NAMALWA (cell line): ENCODE measurements at places on chromosomes 5 and 9.

DNA sequence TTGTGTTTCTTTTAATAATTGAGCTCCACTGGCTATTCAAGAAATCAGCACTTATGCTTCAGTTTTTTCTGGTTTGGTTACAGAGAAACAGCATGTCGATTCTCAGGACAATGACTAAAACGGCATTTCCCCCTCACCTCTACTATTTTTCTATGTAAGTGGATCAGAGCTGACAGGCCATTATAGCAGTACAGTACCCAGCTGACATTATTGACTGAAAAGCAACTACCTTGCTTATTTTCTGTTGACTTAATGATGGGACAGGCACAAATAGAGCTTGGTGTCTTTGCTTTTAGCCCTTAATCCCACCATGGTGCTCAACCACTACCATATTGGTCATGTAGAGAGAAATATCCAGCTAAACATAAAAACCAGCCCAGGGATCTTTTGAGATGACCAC, 35.4 kb upstream of the CCNG1 start:
- DNase-seq: no peak

DNA sequence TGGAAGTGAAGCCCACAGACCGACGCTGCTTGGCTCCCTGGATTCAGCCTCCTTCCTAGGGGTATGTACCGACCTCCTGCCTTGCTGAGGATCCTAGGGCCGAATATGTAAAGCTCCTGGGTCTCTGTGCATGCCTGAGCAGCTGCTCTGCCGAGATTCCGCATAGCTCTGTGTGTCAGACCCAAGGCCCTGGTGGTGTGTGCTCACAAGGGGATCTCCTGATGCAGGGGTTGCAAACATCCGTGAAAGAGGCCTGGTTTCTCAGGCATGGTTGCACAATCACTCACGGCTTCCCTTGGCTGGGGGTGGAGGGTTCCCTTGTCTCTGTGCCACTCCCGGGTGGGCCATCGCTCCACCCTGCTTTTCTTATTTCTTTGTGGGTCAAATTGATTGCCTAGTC, 19.9 kb upstream of the SVEP1 start:
- DNase-seq: no peak

- no peak for DNase-seq
Observed at GRCh38 chr5:52956014-52956413, 33.1 kb upstream of the ITGA2 start.

- DNase-seq: no peak
Observed at GRCh38 chr9:76552751-76553455, 93.9 kb downstream of the GCNT1 start.

- DNase-seq: no peak
Observed at GRCh38 chr5:92562065-92562464, 1019.0 kb downstream of the NR2F1-AS1 start.

DNA sequence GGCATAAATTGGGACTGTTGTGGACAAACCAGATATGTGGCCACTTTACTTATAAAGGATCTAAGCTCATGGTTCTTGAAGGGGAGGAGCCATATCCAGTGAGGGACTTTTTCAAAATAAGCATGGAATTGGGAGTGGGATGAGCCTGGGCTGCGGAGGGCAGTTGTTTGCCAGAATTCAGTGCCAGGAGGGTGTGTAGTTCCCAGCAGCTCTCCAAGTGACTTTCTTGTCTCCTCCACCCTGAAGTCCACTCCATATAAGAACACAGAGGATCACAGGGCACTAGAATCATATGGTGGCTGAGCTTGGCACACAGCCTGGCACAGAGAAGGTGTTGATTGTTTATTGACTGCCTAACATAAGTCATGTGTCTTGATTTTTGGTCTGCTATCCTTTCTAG, 121.1 kb downstream of the CAVIN4 start:
- no peak for DNase-seq

GRCh38 chr5:172849606-172850453, 15.8 kb downstream of the ERGIC1 start:
- peak; percentile 74 for DNase-seq

- DNase-seq: no peak
Observed at GRCh38 chr5:56075361-56075760, 80.6 kb upstream of the IL6ST start.

DNA sequence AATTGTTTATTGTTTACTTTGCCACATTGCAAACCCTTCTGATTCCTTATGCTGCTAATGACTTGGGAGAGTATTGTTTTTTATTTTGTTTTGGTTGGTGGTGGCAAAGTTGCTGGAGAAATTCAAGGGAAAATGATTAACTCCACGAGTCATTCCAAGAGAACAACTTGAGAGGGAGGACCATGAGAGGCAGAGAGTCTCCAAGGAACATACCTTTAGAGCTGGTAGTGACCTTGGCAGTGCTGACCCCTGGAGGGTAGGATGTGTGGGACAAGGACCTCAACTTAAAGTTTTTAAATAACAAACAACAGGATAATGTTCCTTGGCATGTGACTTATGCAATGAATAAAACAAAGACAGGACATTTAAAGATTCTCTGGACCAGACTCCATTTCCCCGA, 139.7 kb downstream of the LRRC70 start:
- no peak for DNase-seq

GRCh38 chr5:60526336-60526875, 173.6 kb downstream of the DEPDC1B start:
- DNase-seq: no peak

GRCh38 chr5:83076742-83077661, at the start of the genes TMEM167A and XRCC4:
Gene TMEM167A (minus strand): TSS chr5:83077394. CDS start chr5:83077323, 71 bp downstream.
Gene XRCC4 (plus strand): TSS chr5:83077547. CDS start chr5:83104920, 27,373 bp downstream.
- peak; percentile 99 for DNase-seq

DNA sequence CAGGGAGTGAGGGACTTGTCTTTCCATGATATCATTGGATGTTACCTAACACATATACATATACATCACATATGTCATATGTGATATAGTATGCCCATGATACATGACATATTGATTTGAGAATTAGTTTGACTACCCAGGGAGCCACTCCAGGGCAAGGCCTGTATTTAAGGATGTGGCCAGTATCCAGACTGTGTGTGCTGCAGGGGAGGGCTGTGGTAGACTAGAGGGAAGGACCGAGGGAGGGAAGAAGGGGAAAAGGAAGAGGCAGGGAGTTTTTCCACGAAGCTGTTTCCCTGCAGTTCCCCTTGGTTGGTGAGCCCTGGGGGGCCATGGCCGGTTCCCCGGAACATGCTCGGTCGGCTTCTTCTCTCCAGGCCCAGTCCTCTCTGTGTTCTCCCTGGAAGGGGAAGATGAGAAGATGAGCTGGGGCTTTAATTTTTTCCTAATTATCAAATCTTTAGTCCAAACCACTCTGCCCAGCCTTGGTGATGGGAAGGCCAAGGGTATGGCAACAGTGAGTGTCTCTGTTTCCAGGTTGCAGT, 48.7 kb downstream of the NSUN2 start:
- no peak for DNase-seq

DNA sequence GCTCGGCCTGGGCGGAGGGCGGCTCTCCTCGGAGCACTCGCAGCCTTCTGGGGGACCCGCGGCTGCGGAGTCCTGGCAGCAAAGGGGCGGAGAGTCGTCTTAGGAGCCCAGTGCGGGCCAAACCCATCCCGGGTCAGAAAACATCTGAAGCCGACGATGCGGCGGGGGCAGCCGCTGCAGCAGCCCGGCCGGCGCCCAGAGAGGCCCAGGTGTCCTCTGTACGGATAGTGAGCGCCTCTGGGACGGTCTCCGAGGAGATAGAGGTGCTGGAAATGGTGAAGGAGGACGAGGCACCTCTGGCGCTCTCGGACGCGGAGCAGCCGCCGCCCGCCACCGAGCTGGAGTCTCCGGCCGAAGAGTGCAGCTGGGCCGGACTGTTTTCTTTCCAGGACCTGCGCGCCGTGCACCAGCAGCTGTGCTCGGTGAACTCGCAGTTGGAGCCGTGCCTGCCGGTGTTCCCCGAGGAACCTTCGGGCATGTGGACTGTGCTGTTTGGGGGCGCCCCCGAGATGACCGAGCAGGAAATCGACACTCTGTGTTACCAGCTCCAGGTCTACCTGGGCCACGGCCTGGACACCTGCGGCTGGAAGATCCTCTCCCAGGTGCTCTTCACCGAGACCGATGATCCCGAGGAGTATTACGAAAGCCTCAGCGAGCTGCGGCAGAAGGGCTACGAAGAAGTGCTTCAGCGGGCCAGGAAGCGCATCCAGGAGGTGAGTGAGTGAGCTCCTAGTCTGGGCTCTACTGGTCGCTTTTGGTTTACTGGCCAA, 1.2 kb downstream of the JMY start:
- DNase-seq: peak; percentile 34

- no peak for DNase-seq
Observed at GRCh38 chr9:21761309-21761901, 41.0 kb upstream of the MTAP start.

GRCh38 chr9:6126377-6126776, 89.2 kb upstream of the IL33 start:
- no peak for DNase-seq

DNA sequence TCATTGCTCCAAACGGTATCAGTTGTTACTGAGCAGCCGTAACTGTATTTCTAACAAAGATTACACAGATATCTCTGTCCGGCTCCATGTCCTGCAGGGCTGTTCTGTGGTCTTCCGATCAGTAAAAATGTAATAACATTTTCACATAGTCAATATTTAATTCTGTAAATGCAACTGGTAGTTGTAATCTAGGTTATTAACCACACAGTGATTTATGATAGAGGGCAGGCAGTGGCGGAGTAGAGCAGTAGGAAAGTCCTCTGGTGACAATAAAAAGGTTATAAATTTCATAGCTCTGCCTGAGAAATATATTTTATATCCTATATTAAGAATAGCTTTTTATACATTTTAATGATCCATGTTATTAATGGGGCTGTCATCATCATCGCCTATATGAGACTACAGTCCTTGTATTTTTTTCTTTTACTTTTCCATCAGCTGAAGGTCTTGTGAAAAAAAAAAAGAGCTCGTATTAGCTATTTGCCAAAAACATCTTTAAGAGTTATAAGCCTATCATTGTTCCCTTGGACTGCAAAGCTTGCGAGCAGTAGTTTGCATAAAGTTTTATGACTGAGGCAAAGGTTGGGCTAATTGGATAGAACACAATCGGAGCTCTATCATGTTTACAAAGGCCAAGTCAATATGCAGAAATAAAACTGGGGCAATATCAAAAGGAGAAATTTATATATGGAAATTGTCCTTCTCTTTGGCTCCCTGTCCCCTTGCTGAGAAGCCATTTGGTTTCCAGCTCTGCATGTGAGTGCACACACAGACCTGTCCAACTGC, 648.0 kb downstream of the IRX1 start:
- no peak for DNase-seq

GRCh38 chr5:82164176-82164976, 113.8 kb downstream of the RPS23 start:
- DNase-seq: no peak

GRCh38 chr5:130077007-130077406, 172.7 kb downstream of the CHSY3 start:
- peak; percentile 4 for DNase-seq

GRCh38 chr5:95817430-95817829, 5.1 kb downstream of the GLRX start:
- DNase-seq: no peak

DNA sequence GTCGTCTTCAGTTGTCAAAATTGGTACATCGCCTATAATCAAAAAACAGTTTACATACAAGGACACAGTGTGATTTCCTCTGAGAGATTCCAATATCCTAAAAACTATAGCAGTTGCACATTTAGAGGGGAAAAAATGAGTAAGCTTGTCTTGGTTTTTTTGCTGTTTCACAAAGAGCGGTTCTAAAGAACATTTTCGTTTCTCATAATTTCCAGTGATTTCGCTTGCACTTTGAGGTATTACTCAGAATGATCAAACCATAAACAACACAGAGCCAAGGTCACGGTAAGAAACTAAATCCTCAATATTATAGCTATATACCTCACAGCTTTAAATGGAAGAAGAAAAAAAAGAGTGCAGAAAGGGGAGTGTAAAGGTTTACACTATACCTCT, 861 bp downstream of the MTX3 start:
- no peak for DNase-seq

- DNase-seq: peak; percentile 56
Observed at GRCh38 chr5:128084228-128085167, 932 bp downstream of the SLC12A2 start.

- no peak for DNase-seq
Observed at GRCh38 chr9:84780385-84780784, 110.9 kb downstream of the NTRK2 start.

DNA sequence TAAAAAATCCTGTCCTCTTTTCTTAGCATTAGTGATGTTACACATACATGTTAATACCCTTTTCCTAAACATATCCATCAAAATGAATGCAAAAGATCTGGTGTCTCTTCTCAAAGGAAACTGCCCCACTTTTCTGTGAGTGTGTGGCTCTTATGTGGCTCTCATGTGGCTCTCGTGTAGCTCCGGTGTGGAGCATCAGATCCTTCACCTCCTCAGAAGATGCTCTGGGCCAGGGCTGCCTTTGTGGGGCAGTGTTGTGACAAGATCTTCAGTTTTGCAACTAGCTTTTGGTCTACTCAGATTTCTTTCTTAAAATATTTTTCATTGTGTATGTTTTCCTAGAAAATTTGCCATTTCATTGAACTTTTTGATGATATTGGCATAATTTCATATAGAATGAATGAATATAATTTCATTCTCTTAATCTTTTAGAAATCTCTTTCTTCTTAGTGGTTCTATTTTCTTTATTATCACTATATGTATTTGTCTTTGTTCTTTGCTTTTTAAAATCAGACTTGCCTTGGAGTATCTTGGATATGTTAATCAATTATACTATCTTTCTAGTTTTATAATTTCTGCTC, 19.4 kb downstream of the GARNL3 start:
- peak; percentile 24 for DNase-seq

GRCh38 chr9:93247892-93248291, 64.0 kb downstream of the WNK2 start:
- DNase-seq: no peak

- peak; percentile 70 for DNase-seq
Observed at GRCh38 chr5:119353686-119354366, 2.0 kb upstream of the TNFAIP8 start.

DNA sequence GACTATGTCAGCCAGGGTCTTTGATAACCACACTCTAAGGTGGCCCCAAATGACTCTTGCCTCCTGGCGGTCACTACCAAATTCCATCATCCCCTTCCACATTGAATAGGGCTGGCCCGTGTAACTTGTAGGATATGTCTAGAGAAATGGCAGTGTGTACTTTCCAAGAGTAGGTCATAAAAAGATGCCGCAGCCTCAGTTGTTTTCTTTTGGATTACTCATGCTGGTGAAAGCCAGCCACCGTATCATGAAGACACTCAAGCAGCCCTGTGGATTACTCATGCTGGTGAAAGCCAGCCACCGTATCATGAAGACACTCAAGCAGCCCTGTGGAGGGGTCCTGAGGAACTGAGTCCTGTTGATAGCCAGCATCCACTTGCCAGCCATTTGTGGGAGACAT, 172.0 kb upstream of the TBC1D2 start:
- no peak for DNase-seq
